Activated CD4-positive, alpha-beta T cell treated with anti-CD3 and anti-CD28 coated beads, Interleukin-2, amount 50 U/mL, for 4 hours (primary cell): ENCODE measurements at places on chromosomes 11 and 22.

- no peak for DNase-seq
Observed at GRCh38 chr22:46452195-46453005, 85.0 kb downstream of the CELSR1 start.

GRCh38 chr11:57214494-57214893 is 22.6 kb downstream of the APLNR start:
- DNase-seq = no peak

DNA sequence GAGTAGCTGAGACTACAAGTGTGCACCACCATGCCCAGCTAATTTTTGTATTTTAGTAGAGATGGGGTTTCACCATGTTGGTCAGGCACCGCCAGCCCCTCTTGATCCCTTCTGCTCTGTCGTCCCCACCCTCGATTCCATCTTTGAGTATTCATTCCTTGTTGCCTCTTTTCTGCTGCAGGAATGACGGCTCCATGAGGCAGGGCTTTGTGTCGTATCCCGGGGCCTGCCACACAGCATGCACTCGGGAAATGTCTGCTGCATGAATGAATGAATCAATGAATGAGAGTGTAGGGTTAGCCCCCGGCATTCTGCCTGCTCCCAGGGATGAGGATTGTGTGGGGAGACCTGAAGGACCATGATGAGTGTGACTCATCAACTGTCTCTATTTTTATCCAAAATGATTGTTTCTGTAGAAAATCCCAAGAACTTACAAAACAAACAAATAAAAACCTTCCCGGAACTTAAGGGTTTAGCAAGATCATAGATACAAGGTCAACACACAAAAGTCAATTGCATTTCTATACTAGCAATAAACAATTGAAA is 54.6 kb upstream of the SLC22A12 start:
- DNase-seq = no peak

GRCh38 chr22:35392357-35392756 is 7.6 kb upstream of the MCM5 start:
- DNase-seq = no peak

- no peak for DNase-seq
Observed at GRCh38 chr11:119316016-119316728, 758 bp downstream of the MCAM start.

DNA sequence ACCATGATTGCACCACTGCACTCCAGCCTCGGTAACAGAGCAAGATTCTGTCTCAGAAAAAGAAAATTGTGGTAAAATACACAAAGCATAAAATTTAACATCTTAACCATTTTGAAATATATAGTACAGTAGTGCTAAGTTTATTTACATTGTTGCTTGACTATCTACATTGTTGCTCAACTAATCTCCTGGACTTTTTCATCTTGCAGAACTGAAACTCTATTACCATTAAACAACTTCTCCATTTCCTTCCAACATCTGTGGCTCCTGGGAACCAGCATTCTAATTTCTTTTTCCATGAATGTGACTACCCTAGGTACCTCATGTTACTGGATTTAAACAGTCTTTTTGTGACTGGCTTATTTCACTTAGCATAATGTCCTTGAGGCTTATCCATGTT is 13.5 kb upstream of the VWA5A start:
- no peak for DNase-seq

GRCh38 chr11:65210361-65210731 is 28.6 kb downstream of the CAPN1 start:
- no peak for DNase-seq

GRCh38 chr11:92907671-92908070 is 61.8 kb upstream of the MTNR1B start:
- DNase-seq = no peak
